Hippocampal formation (tissue), 2 donors: ENCODE measurements at places on chromosomes 5 and 9.

GRCh38 chr5:95925939-95926338 is 35.7 kb downstream of the ELL2 start:
- no peak for DNase-seq

GRCh38 chr9:133701321-133701980 is 36.7 kb downstream of the SARDH start:
- peak; percentile 38 for DNase-seq

DNA sequence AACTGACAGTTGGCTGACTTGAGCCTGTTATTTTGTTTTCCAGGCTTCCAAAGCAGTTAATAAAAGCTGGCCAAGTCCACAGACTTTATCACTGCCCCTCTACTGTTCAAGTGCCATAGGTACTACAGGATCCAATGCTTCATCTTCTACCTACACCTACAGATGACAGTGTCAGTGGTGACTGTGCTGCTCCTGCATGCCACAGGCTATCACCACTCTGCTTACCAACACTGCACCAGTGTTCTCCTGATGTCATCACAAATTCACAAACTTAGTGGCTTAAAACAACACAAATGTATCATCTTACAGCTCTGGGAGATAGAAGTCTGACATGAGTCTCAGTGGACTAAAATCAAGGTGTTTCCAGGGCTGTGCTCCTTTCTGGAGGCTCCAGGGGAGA is 26.6 kb downstream of the HMGCS1 start:
- DNase-seq: no peak

DNA sequence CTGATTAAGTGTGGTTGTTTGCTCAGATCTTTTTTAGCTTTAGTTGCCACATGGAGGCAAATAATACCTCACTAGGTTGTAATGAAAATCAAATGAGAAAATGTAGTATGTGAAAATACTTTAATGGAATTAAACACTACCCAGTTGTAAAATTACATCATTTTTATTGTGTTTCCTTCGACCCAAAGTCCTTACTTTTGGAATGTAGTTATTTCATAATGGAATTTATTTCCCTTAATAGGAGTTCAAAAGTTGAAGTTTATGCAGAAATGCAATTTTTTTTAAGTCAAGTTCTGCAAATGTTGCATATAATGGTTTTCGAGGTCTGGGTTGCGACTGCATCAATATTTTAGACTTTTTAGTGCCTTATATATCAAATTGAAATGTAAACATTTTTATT is 31.0 kb downstream of the TNPO1 start:
- DNase-seq: no peak

DNA sequence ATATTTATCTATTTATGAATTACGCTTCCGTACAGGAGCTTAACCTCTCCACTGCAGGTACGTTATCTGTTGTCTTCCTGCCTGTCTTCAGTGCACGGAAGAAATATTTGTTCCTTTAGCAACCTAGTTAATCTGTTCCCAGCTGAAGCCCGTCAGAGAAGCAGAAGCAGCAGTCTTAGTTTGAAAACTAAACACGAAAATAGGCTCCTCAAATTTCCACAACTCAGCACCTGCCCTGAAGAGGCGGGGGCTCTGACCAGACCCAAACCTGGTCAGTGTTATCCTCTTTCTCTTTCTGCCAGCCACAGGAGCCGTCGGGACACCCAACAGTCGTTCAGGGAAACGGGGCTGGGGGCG is 462 bp downstream of the NUDCD2 start:
- no peak for DNase-seq

GRCh38 chr5:170365011-170365410 is 24.2 kb downstream of the KCNMB1 start:
- DNase-seq: no peak
